ENCODE measurements at places on chromosomes 2 and 18.

GRCh38 chr2:233999182-233999581, 51.3 kb upstream of the SPP2 start:
- no peak for DNase-seq

DNA sequence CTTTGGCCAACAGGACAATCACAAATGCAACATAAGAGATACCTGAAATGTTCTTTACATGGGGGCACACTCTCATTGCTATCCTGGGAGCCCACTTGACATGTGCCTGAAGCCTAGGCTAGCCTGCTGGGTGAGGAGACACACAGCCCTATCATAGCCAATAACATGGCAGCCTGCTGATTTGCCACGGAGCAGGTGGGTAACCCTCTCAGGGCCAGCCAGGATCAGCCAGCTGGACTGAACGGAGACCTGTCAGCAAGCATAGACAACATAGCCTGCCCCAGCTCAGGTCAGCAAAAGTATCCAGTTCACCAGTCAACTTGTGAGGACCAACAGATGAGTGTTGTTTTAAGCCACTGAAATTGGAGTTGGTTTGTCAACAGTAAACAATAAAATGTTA, 566.5 kb downstream of the DCDC2C start:
- DNase-seq = no peak

- no peak for DNase-seq
Measured at GRCh38 chr18:54416436-54416835, 58.7 kb downstream of the C18orf54 start.

- no peak for DNase-seq
Measured at GRCh38 chr2:113720167-113720566, 36.3 kb downstream of the SLC35F5 start.

DNA sequence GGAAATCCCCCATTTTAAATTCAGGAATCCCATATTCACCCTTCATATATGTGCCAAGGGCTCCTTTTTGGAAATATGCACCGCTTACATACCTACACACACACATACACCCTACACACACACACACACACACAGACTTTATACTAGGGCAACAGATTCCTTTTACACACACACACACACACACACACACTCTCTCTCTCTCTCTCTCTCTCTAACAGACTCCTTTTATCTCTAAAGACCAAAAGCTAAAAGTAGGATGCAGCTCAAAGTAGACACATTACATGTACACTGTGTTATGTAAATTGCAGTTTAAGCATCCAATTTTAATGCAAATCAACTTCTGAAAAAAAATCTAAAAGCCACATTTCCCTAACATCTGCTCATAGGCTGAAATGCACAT, 130.9 kb upstream of the CAPN13 start:
- no peak for DNase-seq

DNA sequence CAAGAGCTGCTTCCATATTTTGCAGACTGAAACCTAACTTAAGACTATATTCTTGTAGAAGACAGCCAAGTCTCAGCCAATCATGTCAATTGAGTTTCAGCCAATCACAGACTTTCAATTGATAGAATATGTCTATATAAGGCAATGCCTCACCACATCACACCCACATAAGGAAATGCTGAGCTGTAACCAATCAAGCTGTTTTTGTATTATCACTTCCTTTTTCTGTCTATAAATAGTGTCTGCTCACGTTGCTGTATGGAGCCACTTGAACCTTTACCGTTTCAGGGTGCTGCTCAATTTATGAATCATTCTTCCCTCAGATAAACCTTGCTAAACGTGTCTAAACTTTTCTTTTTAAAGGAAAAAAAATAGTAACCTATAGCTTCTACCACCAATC, 1554.4 kb upstream of the LRRTM1 start:
- no peak for DNase-seq

- no peak for DNase-seq
Measured at GRCh38 chr2:40343902-40344301, 108.0 kb downstream of the SLC8A1 start.

DNA sequence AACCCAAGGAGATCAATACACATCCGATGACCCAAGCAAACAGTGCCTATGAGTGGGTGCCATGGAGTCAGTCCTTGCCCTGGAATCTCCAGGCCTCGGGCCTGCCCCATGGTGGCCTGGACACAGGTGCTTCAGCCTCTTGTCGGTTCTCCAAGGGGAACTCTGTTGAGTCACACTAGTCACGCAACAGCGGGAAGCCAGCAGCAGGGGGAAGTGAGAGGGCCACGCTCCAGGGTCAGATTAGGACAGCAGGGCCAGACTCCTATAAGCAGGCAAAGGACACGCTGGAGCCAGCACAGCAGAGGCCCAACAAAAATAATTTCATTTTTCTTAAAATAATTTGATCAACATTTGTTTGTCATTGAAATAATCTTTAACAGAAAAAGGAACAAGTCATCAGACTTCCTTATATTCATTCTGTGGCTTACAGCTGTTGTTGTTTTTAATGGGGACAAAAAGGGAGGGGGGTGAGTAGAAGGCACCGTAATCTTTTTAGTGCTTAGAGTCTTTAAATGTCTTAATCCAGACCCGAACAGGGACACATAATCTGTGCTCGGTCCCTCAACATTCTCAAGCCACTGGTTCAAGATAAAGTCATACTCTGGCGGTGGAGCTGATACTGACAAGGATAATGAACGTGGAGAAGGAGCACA, 16.4 kb upstream of the ARMC9 start:
- no peak for DNase-seq

DNA sequence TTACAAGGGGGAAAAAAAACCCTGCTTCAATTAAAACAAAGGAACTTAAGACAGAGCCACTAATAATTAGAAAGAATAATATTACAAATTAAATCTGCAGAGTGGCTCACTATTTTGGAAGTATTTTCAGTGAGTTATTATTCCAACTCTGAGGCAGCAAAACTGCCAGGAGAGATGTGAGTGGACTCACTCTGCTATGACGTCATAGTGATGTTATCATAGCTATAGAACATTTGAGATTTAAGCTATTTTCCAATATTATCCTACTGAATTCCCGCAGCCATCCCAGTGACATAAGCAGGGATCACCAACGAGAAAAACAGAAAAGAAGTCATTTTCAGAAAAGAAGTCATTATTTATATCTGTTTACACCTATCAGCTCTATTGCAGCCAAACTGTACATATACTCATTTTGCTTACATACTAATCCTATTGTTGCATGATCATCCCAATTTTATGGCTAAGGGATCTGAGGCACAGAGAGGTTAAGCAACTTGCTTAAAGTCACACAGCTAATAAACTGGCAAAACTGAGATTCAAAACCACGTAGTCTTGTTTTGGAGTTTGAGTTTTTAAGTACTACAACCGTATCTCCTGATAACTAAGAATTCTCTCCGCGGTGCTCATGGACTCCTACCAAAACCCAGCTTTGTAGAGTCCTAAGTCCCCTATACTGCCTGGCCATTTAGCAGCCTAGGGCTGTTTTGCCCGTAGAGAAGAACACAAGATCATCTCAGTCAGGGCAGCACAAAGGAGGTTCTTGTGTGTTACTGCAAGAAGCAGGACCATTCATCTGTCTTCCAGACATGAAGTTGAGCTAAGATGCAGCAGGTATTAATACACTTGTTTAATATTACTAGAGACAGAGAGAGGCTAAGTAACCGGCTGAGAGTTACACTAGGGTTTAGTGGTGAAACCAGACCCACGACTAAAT, 299.8 kb downstream of the TCF4 start:
- DNase-seq = no peak

DNA sequence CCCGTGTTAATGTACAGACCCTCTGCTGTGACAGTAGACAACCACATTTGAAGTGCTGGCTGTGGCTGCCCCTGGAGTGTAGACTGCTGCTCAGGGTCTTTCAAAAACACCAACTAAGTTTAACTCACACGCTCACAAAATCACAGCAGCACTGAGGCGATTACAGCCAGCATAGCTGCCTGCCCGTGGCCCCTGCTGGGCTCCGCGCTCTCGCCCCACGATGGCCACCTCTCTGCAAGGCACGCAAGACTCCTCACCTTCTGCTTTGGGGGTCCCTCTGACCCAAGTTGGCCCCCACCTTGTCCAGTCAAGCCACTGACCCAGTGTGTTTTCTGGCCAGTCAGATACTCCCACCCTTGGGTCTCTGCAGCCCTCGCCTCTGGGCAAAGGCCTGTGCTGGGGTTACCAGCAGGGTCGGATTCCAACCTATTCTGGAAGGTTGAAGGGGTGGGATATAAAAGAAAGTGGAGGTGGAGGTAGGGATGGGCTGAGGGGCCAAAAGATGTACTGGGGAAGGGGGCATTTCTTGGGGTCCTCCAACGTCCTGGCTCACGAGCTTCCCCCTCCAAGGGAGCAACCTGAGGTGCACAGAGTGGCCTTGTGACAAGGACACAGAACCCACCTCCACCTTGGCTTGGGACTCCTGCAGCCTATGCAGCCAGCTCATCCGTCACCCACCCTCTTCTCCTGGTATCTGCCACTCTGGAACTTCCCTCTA, 2.9 kb upstream of the B3GNT7 start:
- no peak for DNase-seq

DNA sequence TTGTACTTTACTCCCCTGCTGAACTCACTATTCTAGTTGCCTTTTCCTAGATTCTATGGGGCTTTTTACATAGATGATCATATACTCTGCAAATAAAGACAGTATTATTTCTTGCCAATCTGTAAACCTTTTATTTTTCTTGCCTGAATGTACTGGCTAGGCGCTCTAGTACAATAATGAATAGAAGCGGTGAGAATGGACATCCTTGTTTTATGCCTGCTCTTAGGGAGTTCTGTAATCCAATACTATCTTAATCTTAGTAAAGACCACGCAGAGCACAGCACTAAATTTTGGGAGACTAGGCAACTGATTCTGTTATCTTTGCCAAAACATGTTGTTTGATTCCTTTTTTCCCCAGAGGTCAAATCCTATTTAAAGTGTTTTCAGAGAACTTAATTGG, 7.0 kb downstream of the KRCC1 start:
- DNase-seq = no peak

DNA sequence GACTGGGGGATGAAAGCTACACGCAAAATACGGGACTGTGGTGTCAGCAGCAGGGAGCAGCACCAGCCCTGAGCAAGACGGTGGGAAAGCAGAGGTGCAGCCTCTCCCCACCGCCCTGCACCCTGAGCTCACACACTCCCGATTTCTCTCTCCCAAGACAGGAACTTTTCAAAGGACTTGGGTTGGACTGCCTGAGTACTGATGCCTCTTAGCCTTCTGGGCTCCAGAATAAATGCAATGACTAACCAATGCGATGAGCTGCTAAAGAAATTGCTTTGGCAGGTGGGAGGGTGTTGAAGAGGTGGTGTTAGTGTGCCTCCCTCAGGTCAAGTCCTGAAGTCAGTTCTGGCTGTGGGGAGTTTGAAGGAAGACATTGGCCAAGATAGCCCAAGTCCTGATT, 9.6 kb downstream of the TRIM54 start:
- DNase-seq = no peak

DNA sequence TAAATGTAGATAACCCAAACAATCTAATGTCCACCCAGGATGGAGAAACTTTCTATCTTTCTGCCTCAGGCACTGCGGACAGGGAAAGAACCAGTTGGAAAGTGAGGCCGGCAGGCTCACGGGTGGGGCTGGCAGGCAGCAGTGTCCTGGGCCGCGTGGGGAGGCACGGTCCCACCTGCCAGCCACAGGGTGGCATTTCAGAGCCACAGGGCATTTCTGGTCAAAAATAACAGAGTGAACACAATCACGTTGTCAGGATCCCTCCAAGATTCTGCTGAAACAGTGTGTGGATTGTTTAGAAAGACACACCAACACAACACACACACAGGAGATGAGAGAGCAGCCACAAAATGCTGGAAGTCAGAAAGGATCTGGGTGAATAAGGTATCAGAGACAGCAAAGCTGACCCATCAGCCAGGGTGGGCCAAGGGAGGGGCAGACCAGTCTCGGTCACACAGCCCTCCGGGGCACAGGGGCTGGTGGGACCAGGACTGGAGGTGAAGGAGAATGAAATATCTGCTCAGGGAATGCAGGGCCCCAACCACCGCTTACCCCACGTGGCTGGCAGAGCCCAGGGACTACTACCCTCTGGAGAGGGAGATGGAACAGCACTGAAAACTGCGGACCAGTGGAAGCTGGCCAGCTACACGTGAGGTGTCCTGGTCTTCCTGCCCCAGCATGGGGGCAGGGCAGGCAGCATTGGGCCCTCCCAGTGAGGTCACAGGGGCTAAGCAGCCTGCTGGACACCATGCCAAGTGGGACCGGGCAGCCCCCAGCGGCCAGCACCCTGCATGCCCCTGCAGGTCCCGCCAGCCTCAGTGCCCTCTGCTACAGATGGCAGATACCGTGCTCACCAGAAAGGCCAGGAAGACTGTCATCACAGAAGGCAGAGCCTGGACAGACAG, 173.9 kb downstream of the HDAC4 start:
- no peak for DNase-seq

GRCh38 chr18:35683021-35683420, 101.5 kb downstream of the GALNT1 start:
- DNase-seq = no peak

DNA sequence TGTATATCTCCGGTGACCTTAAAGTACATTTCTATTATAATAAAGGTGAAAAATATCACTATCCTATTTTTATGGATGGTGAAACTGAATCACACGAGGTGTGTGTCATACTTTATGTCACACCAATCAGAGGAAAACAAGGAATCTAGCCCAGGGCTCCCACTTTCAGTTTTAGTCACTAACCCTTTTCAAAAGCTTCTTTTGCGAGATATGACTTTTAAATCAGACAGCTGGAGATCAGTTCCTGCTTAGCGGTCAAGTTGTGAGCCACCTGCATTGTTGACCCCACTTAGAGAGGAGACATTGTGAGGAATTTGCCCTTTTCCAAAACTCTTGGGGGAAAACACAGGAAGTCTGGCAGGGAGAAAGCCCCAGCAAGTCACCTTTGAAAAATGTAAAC, 70.5 kb downstream of the CPS1 start:
- DNase-seq = no peak

- DNase-seq = no peak
Measured at GRCh38 chr2:191836853-191837769, 9.8 kb downstream of the CAVIN2 start.

GRCh38 chr2:6920743-6921064, 3.5 kb downstream of the RNF144A start:
- DNase-seq = no peak

DNA sequence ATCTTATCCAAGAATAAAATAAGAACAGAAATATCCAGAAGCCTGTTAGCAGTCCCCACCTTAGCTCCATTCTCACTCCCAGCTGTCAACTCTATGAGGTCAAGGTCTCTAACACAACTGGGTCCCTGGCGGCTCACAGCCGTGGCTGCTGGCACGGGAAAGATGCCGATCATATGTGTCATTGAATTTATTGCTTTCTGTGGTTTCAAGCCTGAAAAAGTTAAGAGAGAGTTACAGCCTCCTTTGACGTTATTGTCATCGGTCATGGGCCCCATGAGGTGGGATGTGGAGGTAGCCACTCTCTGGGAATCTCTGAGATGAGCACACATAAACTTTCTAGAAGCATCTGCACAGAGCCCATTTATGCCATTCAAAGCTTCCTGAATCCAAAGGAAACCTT, 28.7 kb upstream of the CABLES1 start:
- no peak for DNase-seq

DNA sequence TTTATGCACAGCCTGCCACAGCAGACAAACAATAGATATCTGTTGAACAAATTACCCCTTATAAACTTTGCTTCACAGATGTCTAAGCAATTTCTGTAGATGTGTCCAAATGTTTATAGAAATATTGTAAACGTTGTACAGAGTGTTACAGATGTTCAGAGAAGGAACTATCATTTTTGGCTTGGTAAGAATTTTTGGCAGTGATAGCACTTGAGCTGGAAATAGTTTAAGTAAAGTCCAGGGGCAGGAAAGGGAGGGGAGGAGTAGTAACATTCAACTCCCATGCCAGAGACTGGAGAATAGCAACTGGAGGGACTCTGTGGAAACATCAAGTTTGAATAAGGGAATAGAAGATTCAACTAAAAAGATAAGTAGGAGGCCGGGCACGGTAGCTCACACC, 4.4 kb downstream of the PTRHD1 start:
- DNase-seq = no peak
